ENCODE measurements at places on chromosomes 13 and 19. TPM values are rescaled to one million over a fixed set of nuclear protein-coding genes. Genes with fewer than 3 reads are reported as not detected.

DNA sequence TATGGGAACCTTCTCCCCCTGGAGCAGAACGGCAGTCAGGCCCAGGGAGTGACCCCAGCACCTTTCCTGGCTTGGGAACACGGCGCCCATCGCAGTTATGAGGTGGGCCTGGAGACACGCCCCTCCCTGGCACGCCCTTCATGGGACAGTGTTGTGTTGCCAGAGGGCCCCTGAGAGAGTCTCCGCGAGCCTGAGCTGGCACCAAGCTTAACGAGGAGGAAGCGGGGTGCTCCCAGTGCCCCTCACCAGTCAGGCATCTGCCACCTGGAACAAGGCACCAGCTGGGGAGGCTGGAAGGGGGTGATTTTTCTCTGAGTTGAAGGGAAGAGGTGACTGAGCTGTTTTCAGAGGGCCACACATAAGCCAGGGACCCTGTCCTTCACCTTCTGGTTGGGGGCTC is 180.6 kb downstream of the KDM4B start:
- no peak for DNase-seq

GRCh38 chr19:307793-308420 is 16.7 kb upstream of the PLPP2 start:
- no peak for DNase-seq

PTGIR gene
- total RNA-seq = 10.2 TPM

DNA sequence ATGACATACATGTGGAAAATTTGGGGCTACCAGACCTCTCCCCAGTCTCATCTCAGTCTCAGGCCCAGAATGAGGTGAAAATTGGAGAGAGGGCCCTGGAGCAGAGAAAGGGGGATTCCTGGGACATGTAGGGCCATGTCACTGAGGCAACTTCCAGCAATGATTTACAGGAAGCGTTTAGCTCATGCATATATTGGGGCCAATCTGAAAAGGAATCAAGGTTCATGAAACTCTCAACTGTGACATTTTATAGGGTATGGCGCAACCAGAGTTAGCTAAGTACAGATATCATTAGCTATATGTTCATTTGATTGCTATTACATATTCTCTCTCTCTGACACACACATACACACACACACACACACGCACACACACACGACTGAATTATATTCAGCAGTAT is 86.3 kb downstream of the RNASEH2B start:
- no peak for DNase-seq

DNA sequence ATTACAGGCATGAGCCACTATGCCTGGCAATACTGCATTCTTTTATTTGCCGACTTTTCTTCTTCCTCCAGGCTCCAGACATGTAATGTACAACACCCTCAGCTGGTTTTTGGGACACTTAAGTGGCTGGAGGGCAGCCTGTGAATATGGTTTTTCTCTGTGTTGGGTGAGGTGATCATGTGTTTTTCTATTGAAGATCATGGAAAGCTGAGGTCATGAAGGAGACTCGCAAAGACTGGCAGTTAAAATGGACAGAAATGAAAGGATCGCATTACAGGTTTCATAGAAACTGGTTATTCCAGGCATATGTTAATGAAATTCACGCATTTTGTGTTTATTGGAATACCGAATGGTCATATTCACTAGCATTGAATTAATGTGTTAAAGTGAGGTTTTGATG is 85.2 kb upstream of the RNF113B start:
- DNase-seq = no peak

GRCh38 chr13:25836574-25837336 is 215.1 kb downstream of the SHISA2 start:
- no peak for DNase-seq

KIR2DL3 gene
- not detected for total RNA-seq

- no peak for DNase-seq
Observed at GRCh38 chr13:75818968-75819225, 182.8 kb downstream of the LMO7 start.

DNA sequence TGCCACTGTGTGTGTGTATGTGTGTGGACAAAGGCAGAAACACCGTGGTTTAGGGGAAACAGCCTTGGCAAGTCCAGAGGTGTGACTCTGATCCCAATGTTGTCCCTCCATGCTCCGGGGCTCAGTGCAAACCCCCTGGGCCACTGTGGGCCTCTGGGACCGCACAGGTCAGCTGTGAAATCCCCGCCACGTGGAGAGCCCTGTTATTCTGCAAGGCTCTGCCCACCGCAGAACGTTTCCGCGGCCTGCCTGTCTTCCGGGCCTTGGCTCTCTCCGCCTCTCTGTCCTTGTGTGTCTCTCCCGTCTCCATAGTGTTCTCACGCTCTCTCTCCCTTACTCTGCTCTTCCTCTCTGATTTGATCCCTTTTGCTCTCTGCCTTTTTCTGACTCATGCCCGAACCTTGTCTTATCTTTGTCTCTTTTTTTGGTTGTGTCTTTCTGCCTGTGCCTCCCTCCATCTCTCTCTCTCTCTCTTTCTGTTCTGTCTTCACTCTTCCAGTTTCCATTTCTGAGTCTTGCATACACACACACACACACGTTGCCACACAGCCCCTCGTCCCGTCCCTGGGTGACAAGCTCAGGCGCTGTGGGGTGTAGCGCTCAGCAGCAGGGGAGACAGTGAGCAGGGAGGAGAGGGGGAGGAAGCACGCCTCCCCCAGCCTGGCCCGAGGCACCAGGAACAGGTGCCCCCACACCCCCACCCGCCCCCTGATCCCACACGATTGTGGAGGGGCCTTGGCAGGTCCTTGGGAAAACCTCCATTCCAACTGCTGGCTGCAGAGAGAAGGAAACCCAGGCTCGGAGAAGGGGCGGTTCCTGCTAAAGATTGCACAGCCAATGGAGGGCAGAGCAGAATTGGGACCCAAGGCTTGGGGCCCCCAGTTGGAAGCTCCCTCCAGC is 3.0 kb downstream of the TTYH1 start:
- DNase-seq = no peak

PCSK4 gene
- 1.9 TPM for total RNA-seq

EDNRB gene
- 235 TPM for total RNA-seq

DNA sequence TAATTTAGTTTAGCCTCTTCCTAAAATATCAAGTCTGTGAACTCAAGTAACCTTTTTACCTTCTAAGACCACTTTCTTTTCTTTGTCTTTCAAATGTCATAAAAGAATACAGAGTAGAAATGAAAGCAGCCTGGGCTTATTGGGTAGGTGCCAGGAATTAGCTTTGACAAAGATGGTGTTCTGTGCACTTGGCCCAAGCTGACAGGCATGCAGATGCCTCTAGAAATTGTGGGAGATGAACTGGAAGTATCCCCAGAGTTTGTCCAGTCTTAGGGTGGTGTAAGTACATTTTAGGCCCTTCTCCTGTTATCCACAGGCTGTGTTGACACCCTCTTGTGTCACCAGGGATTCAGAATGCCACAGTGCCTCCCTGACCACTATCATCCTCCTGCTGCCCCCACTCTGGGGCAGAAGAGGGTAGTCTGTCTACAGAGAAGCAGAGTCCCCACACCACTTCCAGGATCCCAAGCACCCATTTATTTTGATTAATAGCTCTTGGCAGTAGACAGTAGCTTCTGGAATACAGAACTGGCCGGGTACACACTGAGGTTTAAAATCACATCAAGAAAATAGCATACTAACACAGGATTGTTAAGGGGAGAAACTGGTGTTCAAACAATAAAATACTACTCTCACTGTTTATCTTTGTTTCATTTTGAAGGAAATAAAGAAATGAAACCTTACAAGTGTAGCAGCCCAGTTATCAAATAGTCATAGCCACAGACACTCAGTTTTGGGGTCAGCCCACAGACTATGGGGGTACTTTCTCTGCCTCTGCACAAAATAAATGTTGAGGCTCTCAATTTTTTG is 343.2 kb downstream of the KCNRG start:
- no peak for DNase-seq

DNA sequence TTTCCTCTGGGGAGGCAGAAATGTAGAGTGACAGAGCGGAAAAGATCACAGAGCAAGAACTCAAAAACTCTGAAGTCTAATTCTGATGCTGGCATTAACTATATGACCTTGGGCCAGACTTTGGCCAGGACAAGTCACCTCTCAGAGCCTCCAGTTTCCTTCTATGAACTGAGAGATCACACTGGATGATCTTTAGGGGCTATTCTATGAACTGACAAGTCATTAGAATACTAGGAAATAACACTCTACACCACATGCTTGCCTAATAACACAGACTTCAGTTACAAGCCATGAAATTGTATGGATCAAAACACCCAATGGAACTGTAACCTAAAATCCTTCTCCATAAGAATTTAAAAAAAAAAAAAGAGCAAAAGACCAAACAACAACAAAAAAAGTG is 16.9 kb downstream of the SLC25A30 start:
- no peak for DNase-seq

DNA sequence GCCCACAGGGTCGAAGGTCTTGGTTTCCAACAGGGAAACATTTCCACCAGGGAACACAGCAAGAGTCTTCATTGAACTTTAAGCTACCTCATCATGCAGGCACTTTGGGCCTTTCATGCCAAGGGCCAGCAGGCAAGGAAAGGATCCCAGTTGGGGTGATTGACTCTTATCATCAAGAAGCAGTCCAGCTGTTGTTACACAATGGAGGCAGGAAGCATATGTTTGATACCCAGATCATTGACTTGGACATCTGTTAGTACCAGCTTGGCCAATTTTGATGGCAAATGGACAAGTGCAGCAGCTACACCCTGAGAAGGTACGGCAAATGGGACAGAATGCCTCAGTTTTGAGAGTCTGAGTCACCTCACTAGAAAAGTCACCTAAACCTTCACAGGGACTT is 10.9 kb upstream of the RCBTB1 start:
- no peak for DNase-seq

A1BG gene
- 16.1 TPM for total RNA-seq

DNA sequence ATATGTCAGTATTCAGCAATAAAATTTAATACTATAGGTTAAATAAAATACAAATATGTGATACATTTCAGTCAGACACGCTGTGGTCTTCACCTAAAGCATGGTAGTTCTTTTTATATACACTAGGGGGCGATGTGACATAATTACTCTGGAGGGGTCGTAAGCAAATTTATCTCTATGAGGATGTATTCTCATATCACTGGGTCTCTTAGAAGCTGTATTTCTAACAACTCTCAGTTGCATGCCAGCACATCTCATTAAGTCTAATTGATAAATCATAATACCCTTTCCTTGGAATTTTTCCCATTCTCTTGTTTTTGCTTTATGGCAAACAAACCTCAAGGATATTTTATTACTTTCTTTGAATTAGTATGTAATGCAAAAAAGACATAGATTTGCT is 3.9 kb upstream of the PCDH17 start:
- no peak for DNase-seq

PCDH17 gene
- 2.4 TPM for total RNA-seq

DNA sequence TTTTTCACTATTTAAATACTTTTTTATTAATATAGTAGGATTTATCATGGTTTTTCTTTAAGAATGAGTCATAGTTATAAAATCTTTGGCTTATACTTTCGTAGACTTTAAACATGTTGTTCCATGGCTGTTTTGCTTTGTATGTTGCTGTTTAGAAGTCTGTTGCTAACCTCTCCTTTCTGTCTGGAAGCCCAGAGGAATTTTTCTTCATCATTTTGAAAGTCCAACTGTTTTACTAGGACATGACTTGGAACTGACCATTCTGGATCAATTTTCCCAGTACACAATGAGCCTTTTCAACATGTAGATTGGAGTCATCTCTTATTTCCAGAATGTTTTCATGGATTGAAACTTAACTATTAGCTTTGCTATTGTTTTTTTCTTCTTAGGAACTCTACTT is 7.9 kb downstream of the CAB39L start:
- DNase-seq = no peak

URAD gene
- not detected for total RNA-seq

C19orf81 gene
- total RNA-seq = not detected

MAMSTR gene
- 0.63 TPM for total RNA-seq

IZUMO1 gene
- not detected for total RNA-seq

DNA sequence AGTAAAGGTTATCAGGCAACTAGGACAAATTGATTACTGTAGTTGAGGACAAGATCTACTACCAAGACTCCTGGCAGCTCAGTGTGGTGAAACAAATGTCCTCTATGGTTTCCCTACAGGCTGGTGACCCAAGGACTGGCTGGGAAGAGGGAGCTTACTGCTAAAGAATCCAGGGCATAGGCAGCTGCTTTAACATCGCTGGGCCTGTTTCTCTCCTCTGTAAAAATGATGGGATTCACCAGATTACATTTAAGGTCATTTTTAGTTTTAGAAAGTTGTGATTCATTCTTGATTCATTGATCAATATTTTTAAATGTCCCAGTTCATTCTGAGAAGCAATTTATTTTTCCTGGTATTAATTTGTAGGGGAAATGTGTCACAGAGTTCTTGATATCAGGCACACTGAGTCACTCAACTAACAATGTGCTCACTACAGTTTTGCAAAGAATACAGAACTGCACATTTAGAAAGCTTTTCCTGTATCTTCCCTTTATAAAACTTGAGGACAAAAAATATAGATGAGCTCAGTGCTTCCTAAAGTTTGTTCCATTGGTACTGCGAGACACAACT is 19.6 kb upstream of the FAM124A start:
- DNase-seq = no peak

IL27RA gene
- 4.5 TPM for total RNA-seq

NALCN gene
- total RNA-seq = 0.32 TPM

- no peak for DNase-seq
Observed at GRCh38 chr13:29369060-29369743, 226.3 kb downstream of the SLC7A1 start.

CDADC1 gene
- 6.2 TPM for total RNA-seq

KLK3 gene
- not detected for total RNA-seq

GRCh38 chr19:10508707-10509106 is 5.6 kb upstream of the KEAP1 start:
- no peak for DNase-seq
